ENCODE measurements at places on chromosomes 13 and 19.

- no peaks in the 10 kb centered on the region for H3K27me3 ChIP-seq
- no peak overlapping the region for H3K4me3 ChIP-seq
- no peak for DNase-seq
- H3K36me3 ChIP-seq, result no peaks in the 10 kb centered on the region
- no peak overlapping the region for H3K27ac ChIP-seq
Measured at GRCh38 chr19:33770107-33770506, 26.6 kb upstream of the KCTD15 start.

- H3K4me1 ChIP-seq, result no peaks in the 10 kb centered on the region
- peak overlapping the region; percentile 82 for H3K27ac ChIP-seq
- H3K27me3 ChIP-seq, result peaks cover 9% of the 10 kb centered on the region
- DNase-seq, result no peak
- H3K36me3 ChIP-seq, result no peaks in the 10 kb centered on the region
Measured at GRCh38 chr19:45595814-45596213, 6.2 kb downstream of the GPR4 start.

DNA sequence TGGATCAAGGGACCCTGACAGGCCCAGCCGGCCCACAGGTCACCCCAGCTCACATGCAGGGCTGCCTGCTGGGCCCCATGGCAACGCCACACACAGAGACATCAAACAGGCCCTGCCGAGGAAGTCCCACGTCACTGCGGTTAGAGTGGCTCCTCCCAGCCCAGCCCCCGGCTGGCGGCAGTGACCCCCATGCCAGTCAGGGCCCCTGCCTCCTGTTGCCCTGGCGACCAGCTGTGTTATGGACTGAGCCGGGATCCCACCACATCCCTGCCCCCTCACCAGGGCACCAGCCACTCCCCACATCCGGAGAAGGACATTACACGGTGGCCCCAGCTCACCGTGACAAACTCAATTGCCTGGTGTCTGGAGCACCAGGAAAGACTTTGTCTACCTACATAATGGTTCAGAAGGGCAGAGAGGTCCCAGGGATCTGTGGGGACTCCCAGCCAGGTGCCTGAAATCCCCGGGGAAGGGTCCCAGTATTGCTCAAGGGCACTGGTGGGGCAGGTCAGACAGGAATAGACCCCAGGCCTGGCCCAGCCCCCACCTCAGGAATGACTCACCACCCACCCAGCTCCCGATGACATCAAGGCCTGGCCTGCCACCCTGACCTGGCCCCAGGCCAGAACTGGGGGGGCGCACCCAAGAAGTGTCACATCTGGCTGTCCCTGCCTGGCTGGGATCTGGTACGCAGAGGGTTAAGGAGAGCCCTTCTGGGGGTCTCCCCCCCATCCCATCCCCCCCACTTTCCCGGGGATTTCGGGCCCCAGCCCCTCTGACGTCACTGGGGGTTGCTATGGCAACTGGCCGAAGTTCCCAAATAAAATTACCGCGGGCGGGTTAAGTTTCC, 30.2 kb upstream of the NANOS3 start:
- DNase-seq, result peak; percentile 96
- no peaks in the 10 kb centered on the region for H3K27me3 ChIP-seq
- no peaks in the 10 kb centered on the region for H3K4me1 ChIP-seq
- H3K36me3 ChIP-seq, result no peaks in the 10 kb centered on the region
- H3K27ac ChIP-seq, result peak overlapping the region; percentile 98

GRCh38 chr19:32615569-32615968, 34.6 kb downstream of the PDCD5 start:
- no peak overlapping the region for H3K27ac ChIP-seq
- H3K4me3 ChIP-seq, result no peak overlapping the region
- peaks cover 81% of the 10 kb centered on the region for H3K36me3 ChIP-seq

DNA sequence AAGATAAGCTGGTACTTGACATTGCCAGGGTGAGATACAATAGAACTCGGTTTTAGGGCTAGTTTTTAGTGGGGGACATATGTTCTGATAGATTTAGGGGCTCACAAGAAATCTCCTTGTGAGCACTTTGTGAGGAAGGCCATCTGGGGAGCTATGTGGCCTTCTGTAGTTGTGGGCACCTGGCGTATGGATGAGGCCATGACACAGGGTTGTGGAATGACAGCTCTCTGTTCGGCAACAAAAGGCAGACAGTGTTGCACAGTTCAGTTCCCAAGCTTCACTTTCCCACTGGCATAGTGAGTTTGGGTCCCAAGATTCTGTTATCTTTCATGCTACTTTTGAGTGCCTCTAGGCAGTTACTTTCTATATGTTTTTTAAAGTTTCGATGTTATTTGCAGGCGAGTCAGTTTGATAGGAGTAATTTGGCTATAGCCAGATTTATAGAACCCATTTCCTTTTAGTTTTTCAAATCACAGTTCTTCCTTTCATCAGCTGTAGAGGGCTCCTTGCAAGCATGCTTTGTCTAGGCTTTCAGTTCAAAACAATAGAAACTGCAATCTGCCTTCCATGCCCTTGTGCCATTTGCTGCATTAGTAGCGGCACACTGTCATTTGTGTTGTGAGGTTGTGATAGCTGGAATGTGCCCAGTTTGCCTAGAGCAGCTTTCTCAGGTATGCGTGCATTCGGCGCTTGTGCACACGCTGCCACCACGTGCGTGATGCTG, 70.6 kb upstream of the TEX29 start:
- no peak for DNase-seq
- peaks cover 17% of the 10 kb centered on the region for H3K36me3 ChIP-seq
- no peak overlapping the region for H3K4me3 ChIP-seq
- peaks cover 61% of the 10 kb centered on the region for H3K4me1 ChIP-seq
- H3K27ac ChIP-seq, result peak overlapping the region; percentile 73

DNA sequence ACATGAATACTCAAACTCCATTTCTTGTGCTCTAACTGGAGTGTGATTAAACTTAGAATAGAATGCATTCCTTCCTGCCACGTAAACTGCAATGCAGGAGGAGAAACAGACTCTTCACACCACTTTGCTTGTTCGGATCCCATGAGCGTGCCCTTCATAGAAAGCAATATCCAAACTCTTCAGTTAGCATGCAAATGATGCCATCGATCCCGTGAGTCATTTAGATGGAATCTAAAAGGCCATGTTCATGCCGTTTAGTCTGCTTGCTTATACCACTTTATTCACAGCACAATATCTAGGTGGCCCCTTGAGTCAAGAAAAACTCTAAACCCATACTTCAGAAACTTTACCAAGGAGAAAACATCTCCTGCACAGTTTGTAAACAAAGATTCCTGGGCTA, 225.8 kb downstream of the OXGR1 start:
- no peaks in the 10 kb centered on the region for H3K36me3 ChIP-seq
- no peak for DNase-seq
- H3K4me3 ChIP-seq, result no peak overlapping the region
- H3K4me1 ChIP-seq, result no peaks in the 10 kb centered on the region

- no peaks in the 10 kb centered on the region for H3K4me1 ChIP-seq
- DNase-seq, result no peak
- no peaks in the 10 kb centered on the region for H3K36me3 ChIP-seq
- H3K27me3 ChIP-seq, result no peaks in the 10 kb centered on the region
- no peak overlapping the region for H3K27ac ChIP-seq
- H3K4me3 ChIP-seq, result no peak overlapping the region
Measured at GRCh38 chr19:12093777-12094176, 29.2 kb downstream of the ZNF844 start.

- H3K27me3 ChIP-seq, result no peaks in the 10 kb centered on the region
- H3K4me1 ChIP-seq, result peaks cover 55% of the 10 kb centered on the region
- no peak overlapping the region for H3K27ac ChIP-seq
- no peak for DNase-seq
- no peaks in the 10 kb centered on the region for H3K36me3 ChIP-seq
Measured at GRCh38 chr13:113815151-113816058, 48.5 kb downstream of the GAS6 start.

DNA sequence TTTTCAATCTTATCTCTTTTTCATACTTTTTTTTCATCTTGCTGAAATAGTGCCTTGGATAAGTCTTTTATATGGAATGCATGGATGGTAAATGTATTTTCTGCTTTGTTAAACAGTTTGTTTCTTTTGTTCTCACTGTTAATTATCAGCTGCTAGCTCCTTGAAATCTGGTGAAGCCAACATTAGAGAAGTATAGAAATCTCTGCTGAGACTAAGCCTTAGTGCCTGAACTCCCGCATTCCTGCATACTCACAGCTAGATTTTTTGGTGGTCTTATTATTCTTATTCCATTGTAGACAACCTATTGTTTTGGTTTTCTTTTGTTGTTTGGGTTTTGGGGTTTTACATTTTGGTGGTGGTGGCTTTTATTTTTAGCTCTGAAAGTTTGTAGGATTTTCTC, 48.4 kb downstream of the DNAJC15 start:
- H3K4me3 ChIP-seq, result no peak overlapping the region
- H3K4me1 ChIP-seq, result no peaks in the 10 kb centered on the region
- H3K27ac ChIP-seq, result no peak overlapping the region
- DNase-seq, result no peak
- H3K36me3 ChIP-seq, result no peaks in the 10 kb centered on the region
- no peaks in the 10 kb centered on the region for H3K27me3 ChIP-seq

GRCh38 chr13:77846173-77846572, 72.5 kb downstream of the EDNRB start:
- H3K27ac ChIP-seq, result no peak overlapping the region
- H3K4me3 ChIP-seq, result no peak overlapping the region
- H3K36me3 ChIP-seq, result no peaks in the 10 kb centered on the region
- H3K4me1 ChIP-seq, result no peaks in the 10 kb centered on the region

DNA sequence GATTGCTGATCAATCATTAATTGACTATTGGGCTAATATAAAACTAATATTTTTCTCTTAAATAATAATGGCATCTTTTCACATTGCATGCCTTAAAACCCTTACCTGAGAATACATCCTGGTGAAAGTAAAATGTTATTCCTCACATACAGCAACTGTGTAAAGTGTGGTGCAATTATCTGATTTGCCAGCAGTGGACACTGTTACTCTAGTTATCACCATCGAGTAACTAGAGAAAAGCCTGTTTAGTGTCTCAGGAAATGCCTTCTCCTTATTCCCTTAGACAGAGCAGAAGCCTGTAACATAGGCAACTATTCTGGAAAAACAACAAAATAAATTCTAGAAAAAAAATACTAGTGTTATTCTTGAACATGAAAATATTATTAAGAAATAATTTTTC, 459.8 kb downstream of the FGF14 start:
- no peaks in the 10 kb centered on the region for H3K4me1 ChIP-seq
- no peaks in the 10 kb centered on the region for H3K36me3 ChIP-seq
- H3K4me3 ChIP-seq, result no peak overlapping the region
- H3K27ac ChIP-seq, result no peak overlapping the region

DNA sequence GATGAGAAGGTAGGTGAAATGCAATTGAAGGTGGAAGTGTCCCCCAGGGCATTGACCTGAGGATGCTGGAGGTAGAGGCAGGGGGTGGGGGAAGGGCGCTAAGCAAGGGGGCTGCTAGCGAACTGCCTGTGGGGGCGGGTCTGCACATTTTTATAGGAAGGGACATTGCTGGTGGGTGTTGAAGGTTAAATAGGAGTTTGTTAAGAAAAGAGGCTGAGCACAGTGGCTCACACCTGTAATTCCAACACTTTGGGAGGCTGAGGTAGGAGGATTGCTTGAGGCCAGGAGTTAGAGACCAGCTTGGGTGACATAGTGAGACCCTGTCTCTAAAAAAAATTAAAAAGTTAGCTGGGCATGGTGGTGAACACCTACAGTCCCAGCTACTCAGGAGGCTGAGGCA, 5.5 kb upstream of the ACP4 start:
- no peak overlapping the region for H3K27ac ChIP-seq
- no peaks in the 10 kb centered on the region for H3K4me1 ChIP-seq
- no peak for DNase-seq
- no peaks in the 10 kb centered on the region for H3K27me3 ChIP-seq

DNA sequence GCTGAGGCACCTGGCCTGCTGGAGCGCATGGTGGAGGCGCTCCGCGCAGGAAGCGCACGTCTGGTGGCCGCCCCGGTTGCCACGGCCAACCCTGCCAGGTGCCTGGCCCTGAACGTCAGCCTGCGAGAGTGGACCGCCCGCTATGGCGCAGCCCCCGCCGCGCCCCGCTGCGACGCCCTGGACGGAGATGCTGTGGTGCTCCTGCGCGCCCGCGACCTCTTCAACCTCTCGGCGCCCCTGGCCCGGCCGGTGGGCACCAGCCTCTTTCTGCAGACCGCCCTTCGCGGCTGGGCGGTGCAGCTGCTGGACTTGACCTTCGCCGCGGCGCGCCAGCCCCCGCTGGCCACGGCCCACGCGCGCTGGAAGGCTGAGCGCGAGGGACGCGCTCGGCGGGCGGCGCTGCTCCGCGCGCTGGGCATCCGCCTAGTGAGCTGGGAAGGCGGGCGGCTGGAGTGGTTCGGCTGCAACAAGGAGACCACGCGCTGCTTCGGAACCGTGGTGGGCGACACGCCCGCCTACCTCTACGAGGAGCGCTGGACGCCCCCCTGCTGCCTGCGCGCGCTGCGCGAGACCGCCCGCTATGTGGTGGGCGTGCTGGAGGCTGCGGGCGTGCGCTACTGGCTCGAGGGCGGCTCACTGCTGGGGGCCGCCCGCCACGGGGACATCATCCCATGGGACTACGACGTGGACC, 9.7 kb upstream of the STRN4 start:
- H3K4me1 ChIP-seq, result no peaks in the 10 kb centered on the region
- H3K4me3 ChIP-seq, result no peak overlapping the region
- H3K36me3 ChIP-seq, result peaks cover 20% of the 10 kb centered on the region
- H3K27ac ChIP-seq, result no peak overlapping the region
- DNase-seq, result no peak

DNA sequence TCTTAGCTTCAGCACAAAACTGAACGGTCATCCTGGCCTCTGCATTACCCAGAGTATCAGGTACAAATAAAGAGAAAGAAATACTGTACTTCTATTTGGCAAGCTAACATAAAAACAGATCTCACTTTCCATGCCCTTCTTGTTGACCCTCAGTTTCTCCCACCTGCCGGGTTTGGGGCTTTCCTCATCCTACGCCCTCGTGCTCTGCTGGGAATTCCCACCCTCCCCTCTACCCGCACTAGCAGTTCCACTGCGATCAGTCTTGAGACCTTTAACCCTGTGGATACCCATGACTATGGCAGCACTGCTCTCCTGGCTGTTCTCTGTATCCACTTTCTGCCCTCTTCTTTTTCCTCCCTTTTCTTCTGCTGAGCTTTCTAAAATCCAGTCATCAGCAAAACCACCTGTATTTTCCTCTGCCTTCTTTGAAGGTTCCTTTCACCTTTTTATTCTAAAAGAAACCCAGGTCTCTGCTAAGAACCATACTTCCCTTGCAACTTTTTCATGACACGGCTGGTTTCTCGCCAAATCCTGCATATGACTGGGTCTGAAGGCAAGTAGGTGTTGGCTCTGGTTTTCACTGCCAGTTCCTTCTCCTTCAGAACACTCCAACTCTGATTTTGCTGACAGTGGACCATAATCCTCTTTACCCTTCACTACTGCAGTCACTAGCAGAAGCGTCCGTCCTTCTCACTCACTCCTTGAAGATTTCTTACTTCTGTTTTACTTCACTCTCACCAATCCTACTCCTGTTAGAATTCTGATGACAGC, 99.4 kb downstream of the MIPEP start:
- no peaks in the 10 kb centered on the region for H3K36me3 ChIP-seq
- no peak for DNase-seq
- peak overlapping the region; percentile 64 for H3K27ac ChIP-seq
- no peak overlapping the region for H3K4me3 ChIP-seq
- H3K27me3 ChIP-seq, result no peaks in the 10 kb centered on the region
- H3K4me1 ChIP-seq, result peaks cover 29% of the 10 kb centered on the region

GRCh38 chr19:56594783-56595547, at the start of gene ZNF71:
TSS of gene ZNF71 (plus strand) at chr19:56595302. CDS start at chr19:56601559, 6,257 bp downstream.
- no peaks in the 10 kb centered on the region for H3K27me3 ChIP-seq
- peak; percentile 88 for DNase-seq
- H3K27ac ChIP-seq, result peak within 1 kb of the TSS; percentile 86
- H3K4me3 ChIP-seq, result peak within 1 kb of the TSS; percentile 97
- no peaks in the 10 kb centered on the region for H3K36me3 ChIP-seq
- H3K4me1 ChIP-seq, result no peaks in the 10 kb centered on the region

GRCh38 chr13:110197026-110197425, 109.9 kb downstream of the COL4A1 start:
- H3K36me3 ChIP-seq, result peaks cover 98% of the 10 kb centered on the region
- no peak for DNase-seq
